ENCODE measurements at places on chromosomes 12 and 14.

DNA sequence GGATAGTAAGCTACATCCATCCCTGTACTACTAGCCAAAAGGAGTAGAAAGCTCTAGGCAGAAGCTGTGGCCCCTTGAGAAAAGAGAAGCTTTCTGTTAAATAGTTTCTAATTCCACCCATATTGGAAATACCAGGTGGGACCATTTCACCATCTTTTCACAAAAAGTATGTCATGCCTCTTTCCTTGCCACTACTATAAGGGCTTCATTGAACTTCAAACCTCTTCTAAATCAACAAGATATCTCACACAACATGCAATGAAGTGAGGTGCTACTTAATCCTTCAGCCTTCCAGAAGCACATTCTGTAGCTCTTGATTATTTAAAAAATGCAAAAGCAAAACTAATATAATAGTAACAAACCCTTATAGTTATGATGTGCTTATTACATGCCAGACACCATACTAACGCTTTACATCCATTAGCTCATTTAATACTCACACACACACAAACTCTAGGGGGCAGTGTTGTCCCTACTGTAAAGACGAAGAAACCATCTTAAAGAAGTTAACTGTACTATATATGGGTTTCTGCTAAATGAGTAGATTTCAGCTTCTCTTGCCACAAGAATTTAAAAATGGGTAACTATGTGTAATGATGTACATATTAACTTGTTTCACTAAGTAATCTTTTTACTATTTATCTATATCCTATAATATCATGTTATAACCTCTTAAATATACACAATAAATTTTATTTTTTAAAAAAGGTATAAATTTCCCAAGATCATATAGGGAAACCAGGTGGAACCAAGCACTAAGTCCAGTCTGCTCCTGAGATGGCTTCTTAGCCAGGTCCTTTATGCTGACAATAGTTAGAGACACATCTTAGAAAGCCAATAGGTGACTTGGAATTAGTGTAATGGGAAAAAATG, 124.4 kb downstream of the RPS29 start:
- DNase-seq = peak; percentile 74

- no peak for DNase-seq
These were observed 1.7 kb downstream of the DYNC1H1 start for GRCh38 chr14:101965770-101966722.

- DNase-seq = no peak
These were observed 95.4 kb upstream of the SLC38A4 start for GRCh38 chr12:46921048-46921763.

- DNase-seq = no peak
These were observed at the start of gene GLT1D1 for GRCh38 chr12:128852885-128853599. Gene GLT1D1 (plus strand): TSS chr12:128853478. CDS start chr12:128853582, 104 bp downstream.

- no peak for DNase-seq
These were observed 1.4 kb downstream of the COCH start for GRCh38 chr14:30875788-30876053.

GRCh38 chr12:1598757-1599156, 4.4 kb upstream of the FBXL14 start:
- no peak for DNase-seq

- no peak for DNase-seq
These were observed 30.7 kb downstream of the FOXN3 start for GRCh38 chr14:89386212-89386886.

DNA sequence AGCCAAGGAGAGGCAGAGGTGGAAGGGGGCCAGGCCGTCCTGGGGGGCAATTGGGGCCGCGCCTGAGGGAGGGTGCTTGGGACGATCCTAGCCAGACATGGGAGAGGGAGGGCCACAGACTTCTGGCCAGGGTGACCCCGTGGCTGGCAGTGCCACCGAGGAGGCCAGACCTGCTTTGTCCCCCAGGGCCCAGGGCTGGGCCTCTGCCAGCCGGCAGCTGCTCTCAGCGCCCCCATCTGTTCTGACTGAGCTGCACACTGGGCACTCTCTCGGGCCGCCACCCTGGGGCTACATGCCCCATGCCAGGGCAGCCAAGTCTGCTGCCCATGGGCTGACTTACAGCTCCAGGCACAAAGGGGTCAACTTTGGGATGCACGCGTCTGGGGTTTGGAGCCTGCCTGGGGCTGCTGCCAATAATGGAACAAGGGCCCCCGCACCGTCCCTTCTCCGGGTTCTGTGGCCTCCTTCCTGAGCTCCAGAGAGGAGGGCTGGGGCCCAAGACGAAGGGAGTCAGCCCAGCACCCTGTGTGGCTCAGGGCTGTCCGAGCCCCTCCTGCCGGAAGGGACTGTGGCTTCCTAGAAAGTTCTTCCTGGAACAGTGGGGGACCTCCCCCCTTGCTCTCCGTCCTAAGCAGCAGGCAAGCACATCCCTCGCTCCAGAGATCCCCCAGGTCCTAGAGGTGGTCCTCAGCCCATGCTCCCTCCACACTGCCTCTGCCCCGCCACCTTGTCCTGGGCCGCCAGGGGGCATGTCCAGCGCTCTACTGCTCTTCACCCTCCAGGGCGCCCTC, 1.1 kb downstream of the ADSS1 start:
- DNase-seq = no peak

DNA sequence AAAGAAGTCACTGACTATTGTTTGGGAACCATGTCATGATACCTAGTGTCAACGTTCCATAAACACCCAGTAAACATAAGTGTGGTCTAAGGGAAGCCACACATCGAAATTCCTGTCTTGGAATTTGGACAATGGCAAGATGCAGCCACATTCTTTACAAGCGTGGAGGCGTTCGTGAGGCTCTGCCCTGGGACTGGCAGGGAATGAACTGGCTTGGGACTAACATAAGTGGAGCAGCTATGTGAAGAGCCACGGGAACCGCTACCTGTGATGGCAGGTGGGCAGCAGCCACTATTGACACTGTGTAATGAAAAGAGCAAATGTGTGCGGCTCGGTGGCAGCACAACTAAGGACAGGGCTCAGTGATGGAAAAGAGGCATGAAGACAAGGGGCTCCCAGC, 10.0 kb upstream of the NRIP2 start:
- DNase-seq = no peak

GRCh38 chr14:64580467-64580866, 30.7 kb downstream of the PPP1R36 start:
- no peak for DNase-seq

- DNase-seq = no peak
These were observed 28.4 kb downstream of the HSPB8 start for GRCh38 chr12:119207063-119207560.

DNA sequence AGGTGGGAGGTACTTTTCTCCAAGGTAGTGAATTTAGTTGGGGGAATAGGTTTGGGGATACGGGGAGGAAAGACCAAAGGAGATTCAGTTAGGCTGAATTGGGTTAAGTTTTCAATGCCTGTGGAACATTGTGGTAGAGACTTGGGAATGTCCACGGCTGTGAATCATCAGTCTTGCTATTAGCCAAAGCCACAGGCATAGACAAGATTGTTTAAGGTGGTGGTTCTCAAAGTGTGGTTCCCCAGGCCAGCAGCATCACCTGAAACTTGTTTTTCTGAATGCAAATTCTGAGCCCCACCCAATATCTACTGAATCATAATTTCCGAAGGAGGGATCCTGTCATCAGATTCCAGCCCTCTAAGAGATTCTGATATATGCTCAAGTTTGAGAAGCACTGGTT, 316.2 kb downstream of the EGLN3 start:
- DNase-seq = no peak

DNA sequence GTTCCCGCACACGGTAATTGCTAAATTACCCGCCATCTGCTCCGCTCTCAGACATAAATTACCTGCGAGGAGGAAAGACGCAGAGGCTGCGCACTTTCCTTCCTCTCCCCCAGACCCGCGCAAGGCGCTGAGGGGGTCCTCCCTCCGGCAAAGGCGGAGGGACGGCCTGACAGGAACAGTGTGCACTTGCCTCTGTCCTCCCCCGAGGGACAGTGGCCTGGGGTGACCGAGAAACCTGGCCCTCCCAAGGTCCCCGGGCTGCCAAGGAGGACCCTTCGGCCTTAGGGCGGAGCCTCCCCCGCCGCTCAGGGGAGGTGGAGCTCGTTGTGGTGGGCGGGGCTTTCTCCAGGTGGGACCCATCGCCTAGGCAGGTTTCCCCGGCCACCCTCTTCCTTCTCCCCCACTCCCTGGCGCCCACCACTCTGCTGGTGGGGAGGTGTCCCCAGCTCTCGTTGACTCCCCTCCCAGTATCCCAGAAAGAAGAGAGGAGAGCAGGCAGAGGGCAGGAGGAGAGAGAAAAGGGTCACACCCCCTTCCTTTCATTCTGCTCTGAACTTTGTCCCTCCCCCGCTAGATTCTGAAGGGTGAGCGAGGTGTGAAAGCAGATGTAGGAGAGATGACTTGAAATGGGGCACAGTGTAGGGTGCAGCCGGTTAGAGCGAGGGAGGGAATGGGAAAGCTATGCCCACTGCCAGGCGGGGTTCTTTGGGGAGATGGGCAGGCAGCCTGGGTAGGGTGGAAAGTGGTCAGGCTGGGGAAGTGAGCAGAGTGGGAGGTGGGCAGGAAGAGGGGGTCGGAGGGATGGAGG, 11.4 kb upstream of the CALCOCO1 start:
- DNase-seq = no peak

DNA sequence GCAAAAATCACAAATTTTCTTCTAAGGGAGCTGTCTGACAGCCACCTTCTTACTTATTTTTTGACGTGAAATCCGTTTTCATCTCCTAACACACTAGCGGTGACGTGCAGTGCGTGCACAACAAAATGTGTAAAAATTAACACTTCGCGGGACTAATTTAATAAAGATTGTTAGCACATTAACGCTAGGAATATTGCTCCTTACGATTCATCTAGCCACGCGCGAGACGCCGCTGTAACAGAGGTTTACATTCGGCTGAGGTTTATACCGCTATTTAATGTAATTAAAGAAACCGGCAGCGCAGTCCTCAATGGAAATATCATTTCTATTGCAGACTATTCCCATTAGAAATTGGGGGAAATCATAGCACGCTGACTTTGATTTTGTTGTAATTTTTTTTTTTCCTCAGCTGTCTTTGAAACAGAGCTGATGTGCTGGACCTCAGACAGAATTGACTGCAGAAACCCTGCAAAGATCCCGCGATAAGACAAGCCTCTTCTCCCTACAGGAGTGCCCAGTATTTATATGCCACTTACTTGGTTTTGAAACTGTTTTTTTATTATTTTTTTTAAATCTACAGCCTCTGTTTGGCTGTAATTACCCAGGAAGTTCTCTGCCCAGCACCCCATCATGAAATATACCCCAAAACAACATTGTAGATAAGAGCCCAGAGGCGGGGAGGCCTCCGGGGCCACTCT, 31.2 kb downstream of the BCL11B start:
- DNase-seq = no peak

- peak; percentile 89 for DNase-seq
These were observed 8.7 kb downstream of the ANKRD13A start for GRCh38 chr12:110007881-110008280.

- peak; percentile 92 for DNase-seq
These were observed at the start of gene ARF6 for GRCh38 chr14:49892636-49893308. Gene ARF6 (plus strand): TSS chr14:49893082. CDS start chr14:49893737, 655 bp downstream.

DNA sequence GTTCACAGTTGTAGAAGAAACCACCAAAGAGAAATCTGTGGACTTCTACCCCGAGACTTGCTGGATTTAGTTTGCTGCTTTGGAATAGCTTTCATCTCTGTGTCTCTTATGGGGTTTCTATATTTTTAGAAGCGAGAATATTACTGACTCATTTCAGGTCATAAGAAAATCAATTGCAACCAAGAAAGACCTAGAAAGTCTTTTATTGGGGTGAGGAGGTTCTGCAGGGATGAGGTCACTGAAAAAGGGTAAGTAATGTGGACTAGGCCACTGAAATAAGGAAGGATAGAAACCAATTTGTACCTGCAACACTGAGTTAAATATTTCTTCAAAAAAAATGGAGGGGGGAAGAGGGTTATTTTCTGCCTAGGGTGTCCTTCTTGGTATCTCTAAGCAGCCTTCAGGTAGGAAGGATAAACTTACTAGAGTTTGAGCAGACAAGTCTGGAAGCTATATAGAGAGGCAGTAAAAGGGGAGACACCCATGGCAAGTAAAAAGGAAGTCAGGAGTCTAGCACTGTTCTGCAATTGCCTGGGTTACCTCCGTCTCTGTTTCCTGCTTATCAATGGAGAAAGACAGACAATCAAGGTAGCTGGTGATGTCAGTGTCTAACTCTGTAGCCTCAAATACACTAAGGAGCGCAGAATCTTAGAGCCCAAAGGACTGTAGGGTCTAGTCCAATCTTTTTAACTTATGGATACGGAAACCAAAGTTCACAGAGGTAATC, 19.6 kb upstream of the KERA start:
- DNase-seq = no peak

GRCh38 chr12:132622437-132623071, 4.0 kb downstream of the P2RX2 start:
- no peak for DNase-seq

GRCh38 chr14:69321601-69322330, 61.8 kb downstream of the GALNT16 start:
- DNase-seq = no peak

- no peak for DNase-seq
These were observed 18.6 kb upstream of the PRKAB1 start for GRCh38 chr12:119649202-119649808.

- DNase-seq = no peak
These were observed 92.0 kb downstream of the PPP2R5C start for GRCh38 chr14:101853455-101854018.

GRCh38 chr12:20528208-20528607, 159.9 kb downstream of the PDE3A start:
- DNase-seq = no peak

GRCh38 chr14:36515896-36516718, 3.9 kb downstream of the NKX2-1 start:
- no peak for DNase-seq

- no peak for DNase-seq
These were observed 14.0 kb downstream of the PGAM5 start for GRCh38 chr12:132724506-132725241.

DNA sequence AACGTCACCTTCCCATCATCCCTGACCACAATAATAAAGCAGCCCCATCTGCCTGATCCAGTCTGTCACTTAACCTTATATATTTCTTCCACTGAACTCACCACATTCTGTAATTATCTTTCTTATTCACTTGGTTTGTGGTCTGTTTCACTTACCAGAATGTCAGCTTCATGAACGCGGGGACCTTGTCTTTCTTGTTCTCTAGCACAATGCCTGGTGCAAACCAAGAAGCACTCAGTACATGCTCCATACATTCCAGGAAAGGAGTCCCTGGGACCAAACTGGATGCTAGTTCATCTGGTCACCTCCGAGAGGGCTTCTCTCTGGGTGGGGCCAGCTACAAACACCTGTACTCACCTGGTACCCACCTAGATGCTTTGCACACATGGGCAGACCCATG, 17.4 kb upstream of the ANKRD33 start:
- DNase-seq = no peak

- DNase-seq = no peak
These were observed 83.4 kb downstream of the SYNE3 start for GRCh38 chr14:95433094-95433478.

DNA sequence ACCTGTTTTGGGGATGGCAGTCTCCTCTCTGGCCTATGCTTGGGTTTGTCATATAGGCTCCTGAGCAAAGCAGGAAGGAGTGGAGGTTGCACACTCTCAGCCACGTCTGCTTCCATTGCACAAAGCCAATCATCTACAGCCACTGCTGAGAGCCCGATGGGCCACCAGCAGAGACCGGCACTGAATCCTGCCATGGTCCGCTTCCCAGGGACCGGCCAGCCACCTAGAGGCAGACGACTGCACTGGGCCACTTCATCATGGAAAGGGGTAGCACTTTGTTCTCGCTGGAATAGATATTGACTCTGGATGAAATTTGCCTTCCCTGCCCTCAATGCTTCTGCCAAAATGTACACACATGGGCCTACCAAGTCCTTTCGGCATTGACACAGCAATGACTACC, 22.3 kb downstream of the DLK1 start:
- no peak for DNase-seq

- peak; percentile 13 for DNase-seq
These were observed 848 bp downstream of the CTDSP2 start for GRCh38 chr12:57845478-57846284.

- DNase-seq = no peak
These were observed 748 bp downstream of the MAPKAPK5 start for GRCh38 chr12:111842556-111843396.

Data from AML-193 (cell line).